ENCODE measurements at places on chromosomes 16 and 17.

DNA sequence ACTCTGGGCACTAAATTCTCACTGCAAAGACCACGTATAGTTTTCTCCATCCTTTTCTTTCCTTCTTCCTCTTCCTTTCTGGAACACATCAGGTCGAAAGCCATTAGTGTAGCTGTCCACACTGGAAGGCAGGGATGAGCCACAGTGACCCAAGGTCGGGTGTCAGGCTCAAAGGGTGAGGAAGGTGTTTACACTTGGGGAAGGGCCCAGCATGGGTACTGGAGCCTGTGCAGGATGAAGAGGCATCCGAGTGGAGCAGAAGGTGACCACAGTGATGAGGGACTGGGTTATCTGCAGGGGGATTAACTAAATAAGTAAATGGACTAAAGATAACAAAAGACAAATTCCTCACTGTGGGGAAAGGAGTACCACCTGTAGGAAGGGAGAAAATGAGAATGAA lies 164.0 kb downstream of the SOX9 start:
- no peak for DNase-seq

DNA sequence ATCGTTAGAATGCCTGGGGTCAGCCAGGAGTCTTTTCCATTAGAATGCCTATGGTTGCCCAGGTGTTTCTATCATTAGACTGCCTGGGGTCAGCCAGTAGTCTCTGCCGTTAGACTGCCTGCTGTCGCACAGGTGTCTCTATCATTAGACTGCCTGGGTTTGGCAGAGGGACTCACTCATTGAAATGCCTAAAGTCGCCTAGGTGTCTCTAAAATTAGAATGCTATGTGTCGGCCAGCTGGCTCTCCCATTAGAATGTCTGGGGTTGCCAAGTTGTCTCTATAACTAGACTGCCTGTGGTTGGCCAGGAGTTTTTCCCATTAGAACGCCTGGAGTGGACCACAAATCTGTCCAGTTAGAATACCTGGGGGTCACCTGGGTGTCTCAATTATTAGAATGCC lies 2266.5 kb downstream of the TP53TG3F start:
- DNase-seq: no peak

- no peak for DNase-seq
Measured at GRCh38 chr16:67226295-67226803, 581 bp upstream of the TMEM208 start.

- DNase-seq: no peak
Measured at GRCh38 chr17:75475144-75475835, 18.9 kb downstream of the TMEM94 start.

- no peak for DNase-seq
Measured at GRCh38 chr17:42333053-42333452, 44.8 kb downstream of the STAT5A start.

GRCh38 chr16:56363181-56363716 lies 62.1 kb downstream of the AMFR start:
- no peak for DNase-seq

DNA sequence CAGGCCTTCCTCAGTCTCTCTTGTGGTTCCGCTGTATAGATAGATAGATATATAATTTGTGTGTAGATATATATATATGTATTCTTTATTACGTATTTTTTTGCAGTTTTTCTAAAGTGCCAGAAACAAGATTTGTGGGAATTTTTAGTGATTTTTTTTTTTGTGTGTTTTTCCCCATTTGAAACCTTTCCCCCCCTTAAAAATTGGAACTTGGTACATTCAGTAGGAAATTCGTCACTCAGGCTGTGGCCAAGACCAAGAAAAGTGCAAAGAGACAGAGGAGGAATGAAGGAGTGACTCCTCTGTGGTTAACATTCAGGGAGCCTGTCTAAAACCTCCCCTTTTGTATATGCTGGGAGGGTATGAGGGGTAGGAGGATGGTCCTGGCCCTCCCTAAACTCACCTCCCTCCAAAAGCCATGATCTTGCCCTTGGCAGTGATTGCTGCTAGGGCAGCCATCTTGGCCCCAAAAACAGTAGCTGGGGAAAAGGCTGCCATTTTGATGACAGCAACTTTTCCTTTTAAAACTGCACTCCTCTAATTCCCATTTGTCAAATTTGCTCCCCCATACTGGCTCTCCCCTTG lies 15.2 kb downstream of the CHRNB1 start:
- DNase-seq: no peak

- no peak for DNase-seq
Measured at GRCh38 chr17:81527591-81528383, at the start of gene FSCN2. Gene FSCN2 (plus strand): TSS chr17:81528377. CDS start chr17:81528532, 155 bp downstream.

DNA sequence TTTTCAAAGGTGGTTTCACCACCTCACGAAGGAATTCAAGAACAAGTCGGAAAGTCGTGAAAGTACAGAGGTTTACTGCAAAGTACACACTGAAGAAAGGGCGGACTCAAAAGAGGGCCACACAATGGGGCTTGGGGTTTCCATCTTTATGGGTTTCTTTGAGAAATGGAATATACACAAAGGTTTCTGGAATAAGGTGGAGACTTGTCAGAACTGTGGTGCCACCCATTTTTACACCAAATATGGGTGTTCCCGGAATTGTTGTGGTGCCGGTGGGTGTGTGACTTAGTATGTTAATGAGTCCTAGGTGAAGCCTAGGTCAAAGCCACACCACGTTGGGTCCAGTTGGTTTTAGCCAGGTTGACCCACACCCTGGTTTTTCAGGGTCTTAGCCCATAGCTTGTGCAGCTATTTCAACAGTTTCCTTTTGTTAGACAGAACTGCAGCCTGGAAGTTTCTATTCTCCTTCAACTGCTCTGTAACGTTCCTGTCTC lies 567 bp upstream of the GCSH start:
- no peak for DNase-seq

- peak; percentile 15 for DNase-seq
Measured at GRCh38 chr17:33674685-33675084, 381.6 kb upstream of the ASIC2 start.

DNA sequence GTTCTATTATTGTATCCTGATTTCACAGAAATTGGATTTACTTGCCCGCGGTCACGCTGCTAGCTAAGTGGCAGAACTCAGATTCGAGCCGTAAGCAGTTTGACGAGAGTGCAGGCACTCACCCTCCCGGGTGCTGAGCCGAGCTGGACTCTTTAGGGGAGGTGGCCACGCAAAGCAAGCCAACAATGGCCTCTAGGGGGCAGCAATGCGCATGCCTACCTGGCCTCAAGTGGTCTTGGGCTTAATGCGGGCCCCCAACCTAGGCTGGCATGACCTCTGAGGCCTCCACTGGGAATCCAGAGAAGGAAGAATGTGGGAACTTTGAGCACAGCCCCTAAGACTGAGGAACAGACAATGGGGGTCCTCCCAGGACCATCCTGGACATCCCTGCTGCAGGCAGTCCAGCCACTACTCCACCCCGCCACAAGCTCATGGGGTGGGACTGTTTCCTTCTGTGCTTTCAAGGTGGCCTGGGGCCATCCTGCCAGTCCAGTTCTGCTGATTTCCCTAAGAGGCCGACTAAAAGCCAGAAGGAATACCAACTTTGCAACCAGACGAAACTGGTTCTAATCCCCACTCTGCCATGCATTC lies 276.5 kb downstream of the XYLT1 start:
- DNase-seq: peak; percentile 41

DNA sequence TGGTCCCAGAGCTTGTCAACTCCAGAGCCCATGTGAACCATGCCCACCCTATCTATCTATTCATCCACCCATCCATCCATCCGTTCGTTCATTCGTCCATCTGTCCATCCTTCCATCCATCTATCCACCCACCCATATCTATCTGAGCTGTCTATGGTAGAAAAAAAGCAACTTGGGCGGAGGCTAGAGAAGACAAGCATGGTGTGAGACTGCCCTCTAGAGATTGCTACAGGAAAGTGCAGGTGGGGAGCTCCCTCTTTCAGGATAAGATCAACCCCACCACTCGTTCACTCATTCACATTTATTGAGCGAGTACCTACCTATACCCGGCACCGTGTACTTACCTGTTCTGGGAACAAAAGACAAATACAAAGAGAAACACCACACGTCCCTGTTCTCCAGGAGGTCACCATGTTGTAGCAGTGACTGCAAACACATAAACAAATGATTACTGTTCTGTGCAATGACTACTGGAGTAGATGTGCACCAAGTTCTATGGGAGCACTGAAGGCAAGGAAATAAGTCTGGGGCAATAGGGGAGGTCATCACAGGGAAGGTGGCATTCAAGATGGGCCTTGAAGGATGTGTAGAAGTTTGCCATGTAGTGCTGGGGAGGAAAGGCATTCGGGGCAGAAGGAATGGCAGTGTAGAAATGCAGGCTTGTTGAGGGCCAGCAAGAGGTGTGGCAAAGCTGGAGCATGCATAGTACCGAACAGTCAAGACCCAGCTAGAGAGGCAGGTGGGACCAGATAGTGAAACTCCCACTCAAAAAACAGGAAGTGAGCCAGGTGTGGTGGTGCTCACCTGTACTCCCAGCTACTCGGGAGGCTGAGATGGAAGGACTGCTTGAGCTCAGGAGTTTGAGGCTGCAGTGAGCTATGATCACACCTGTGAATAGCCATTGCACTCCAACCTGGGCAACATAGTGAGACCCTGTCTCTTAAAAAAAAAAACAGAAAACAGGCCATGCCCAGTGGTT lies 13.4 kb upstream of the ATP5MC1 start:
- DNase-seq: peak; percentile 69

GRCh38 chr17:34178092-34178491 lies 77.0 kb upstream of the CCL2 start:
- no peak for DNase-seq

GRCh38 chr17:2593821-2594721 lies 617 bp downstream of the PAFAH1B1 start:
- peak; percentile 81 for DNase-seq

GRCh38 chr16:18792836-18793433 lies 2.8 kb upstream of the RPS15A start:
- DNase-seq: no peak

GRCh38 chr16:25750488-25751216 lies 58.9 kb downstream of the HS3ST4 start:
- no peak for DNase-seq

- no peak for DNase-seq
Measured at GRCh38 chr16:67848118-67848517, 625 bp upstream of the CENPT start.

DNA sequence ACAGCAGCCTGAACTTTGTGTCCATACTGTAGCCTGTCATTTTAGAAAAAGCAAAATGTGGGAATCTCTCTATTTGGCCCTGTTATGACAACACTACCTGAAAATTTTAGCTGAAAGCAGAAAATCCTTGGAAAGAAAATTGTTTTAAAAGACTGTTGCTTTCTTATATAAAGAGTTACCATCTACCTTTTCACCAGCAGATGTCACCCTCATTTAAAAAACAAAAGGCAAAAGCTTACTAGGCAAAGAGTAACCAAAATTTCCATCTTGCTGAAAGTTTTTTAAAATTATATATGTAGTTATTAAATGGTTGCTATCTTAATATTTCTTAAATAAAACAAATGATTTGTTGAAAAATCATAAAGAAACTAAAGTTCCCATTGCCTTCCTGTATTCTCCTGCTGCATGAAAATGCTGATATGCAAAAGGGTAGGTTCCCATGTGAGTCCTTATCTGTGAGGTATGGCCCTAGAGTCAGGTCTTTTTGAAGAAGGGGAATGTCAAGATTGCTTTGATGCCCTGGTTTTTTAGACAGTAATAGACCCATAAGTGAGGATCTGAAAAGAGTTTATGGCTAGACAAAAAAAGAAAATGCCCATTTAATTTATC lies 61.0 kb downstream of the TNRC6C start:
- no peak for DNase-seq

DNA sequence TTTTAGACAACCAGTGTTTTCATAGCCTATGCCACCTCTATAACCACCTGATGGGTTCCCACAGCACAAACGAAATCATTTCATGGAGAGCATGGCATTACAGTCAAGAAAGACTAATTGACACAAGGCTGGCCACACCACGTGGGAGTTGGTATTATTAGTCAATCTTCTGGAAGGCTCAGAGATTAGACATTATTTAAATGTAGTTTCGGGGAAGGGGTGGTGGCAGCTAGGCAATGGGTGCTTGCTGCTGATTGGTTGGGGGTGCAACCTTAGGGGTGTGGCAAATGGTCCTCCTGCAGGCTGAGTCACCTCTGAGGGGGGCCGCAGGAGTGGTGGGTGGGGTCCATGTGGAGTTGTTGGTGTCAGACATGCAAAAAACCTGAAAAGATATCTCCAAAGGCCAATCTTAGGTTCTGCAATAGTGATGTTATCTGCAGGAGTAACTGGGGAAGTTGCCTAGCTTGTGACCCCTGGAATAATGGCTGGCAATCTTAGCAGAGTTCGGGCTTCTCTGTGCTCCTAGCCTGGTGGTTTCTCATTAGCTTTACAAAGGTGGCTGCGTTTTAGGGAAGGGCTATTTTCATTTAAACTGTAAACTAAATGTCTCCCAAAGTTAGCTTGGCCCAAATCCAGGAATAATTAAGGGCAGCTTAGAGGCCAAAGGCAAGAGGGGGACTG lies 4.6 kb downstream of the TEN1 start:
- no peak for DNase-seq

- no peak for DNase-seq
Measured at GRCh38 chr17:64373722-64374121, 16.9 kb downstream of the PECAM1 start.

DNA sequence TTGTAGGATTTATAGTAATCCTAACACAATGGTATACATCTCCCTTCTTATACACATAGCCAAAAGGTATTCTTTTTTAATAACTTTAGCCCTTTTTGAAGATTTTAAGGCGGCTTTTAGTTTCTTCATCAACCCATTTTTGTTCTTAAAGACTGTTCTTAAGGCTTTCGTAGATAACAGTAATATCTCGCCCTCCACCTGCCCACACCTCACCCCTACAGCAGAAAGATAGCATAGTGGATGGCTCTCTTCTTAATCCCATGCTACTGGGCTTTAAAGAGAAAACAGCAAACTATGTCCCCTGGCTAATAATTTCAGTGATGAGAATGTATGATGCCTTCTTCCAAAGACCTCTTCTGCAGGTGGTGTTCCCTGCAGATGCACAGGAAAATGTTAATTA lies 8.6 kb downstream of the IGSF6 start:
- DNase-seq: no peak

DNA sequence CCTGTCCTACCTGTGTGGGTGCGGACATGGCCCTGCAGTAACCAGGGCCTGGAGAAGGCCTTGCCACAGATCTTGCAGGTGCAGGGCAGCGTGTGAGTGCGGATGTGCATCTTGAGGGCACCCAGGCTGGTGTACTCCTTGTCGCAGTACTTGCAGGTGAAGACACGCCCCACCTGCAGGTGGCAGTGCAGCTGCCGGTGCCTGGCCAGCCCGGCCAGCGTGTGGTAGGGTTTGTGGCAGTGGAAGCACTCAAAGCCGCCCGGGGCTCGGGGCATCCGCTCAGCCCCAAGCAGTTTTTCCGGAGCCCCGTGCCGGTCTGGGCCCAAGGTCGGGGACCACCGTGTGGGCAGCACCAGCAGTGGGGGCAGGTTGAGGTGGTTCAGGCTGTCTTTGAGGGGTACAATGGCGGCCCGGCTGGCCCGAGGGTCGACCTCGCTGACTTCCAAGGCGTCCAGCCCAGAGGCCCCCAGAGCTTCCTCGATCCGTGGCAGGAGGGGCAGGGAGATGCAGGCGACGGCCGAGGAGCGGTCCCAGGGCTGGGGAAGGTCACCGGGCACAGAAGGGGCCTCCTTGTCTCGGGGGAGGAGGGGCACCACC lies 5.1 kb downstream of the SNAI3 start:
- peak; percentile 56 for DNase-seq
